ENCODE measurements at places on chromosomes 1 and 21. TPM values are rescaled to one million over a fixed set of nuclear protein-coding genes. Genes with fewer than 3 reads are reported as not detected.

- DNase-seq = no peak
Observed at GRCh38 chr21:45530423-45531113, 11.7 kb downstream of the SLC19A1 start.

DNA sequence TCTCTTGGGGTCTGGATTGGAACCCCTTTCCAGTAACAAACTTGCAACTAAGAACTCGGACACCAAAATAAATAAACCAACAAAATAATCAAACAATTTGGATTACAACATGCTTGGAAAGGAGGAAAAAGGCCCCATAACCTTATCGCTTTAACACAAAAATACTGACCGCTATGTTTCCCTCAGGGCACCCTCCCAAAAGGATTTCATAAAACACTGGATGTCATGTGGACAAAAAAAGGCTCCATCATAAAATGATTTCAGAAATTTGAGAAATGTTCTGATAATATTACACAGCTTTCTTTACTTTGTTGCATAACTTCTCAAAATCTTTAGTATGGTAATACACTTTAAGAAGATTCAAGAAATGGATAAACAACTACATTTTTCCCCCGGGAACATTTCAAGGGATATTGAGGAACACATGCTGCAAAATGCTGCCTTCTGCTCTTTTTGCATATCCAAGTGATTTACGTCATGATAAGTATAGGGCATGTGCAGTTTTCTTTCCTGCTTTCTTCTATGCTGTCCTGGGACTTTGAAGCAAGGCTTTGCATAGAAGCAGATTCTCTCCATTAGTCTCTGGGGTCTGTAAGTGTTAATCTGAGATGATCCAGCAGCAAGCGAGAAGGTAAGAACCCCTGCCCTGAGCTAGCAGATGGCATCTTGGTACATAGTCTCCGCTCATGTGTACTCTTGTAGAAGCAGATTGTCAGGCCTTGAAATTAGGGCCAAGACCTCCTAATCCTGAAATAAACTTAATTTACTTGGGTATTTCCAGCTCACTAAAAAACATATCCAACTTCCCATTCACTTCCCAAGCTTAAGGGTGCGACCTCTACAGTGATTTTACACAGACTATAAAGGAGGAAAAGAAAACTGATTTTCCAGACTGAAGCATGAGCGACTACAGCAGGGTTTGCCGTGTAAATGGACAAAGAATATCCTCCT is 85.5 kb upstream of the KIAA0040 start:
- DNase-seq = no peak

DNA sequence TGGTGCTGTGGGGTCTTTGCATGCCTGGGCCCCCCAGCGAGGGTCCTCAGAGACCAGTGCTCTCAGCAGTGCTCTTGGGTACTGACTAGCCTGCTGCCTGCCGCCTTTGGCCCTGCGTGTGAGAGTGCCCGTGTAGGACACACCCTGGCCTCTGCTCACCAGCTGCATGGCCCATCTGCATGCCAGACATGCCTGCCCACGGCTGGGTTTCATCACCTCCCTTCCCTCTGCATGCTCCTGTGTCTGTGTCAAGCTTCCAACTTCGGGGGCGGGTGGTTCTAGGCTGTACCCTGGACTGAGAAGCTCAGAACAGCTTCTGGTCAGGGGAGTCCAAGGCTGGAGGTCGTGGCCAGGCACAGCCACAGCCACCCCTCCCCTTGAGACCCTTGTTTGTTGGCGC is 56.9 kb downstream of the PTPRF start:
- DNase-seq = no peak

DNA sequence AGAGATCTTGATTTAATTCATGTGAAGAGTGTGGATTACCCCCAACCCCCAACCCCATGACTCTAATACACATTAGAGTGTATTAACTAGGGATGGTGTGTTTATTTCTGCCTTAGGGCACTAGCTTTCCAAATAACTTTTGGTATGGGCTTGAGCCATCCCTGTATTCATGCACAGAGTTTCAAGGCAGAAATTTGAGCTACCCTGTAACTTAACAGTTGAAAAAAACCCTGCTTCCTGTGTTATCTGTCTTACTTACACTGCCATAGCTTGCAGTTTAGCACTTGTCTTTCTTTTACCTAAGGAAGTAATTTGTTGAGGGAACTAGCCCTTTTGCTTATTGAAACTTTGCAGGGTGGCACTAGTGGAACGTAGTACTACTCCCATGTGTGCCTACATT is 6.3 kb downstream of the SRSF11 start:
- no peak for DNase-seq

The CYP4X1 gene
- polyA plus RNA-seq = 9.9 TPM

The RPL22 gene
- polyA plus RNA-seq = 655 TPM

- DNase-seq = no peak
Observed at GRCh38 chr1:81414488-81415015, 386.2 kb upstream of the ADGRL2 start.

DNA sequence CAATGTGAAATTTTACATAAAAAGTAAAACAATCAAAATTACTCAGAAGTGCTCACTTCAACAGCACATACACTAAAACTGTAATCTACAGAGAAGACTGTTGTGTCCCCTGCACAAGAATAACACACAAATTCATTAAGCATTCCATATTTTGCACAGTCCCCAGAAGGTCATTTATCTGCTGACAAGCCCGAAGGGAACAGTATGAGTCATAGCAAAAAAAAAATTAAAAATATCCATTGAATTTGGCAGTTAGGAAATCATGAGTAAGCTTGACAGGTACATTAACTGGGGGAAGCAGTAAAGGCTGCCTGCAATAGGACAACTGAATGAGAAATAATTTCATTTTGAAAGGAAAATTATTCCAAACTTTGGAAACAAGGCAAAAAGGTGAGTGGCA is 3.3 kb upstream of the CACYBP start:
- DNase-seq = no peak

DNA sequence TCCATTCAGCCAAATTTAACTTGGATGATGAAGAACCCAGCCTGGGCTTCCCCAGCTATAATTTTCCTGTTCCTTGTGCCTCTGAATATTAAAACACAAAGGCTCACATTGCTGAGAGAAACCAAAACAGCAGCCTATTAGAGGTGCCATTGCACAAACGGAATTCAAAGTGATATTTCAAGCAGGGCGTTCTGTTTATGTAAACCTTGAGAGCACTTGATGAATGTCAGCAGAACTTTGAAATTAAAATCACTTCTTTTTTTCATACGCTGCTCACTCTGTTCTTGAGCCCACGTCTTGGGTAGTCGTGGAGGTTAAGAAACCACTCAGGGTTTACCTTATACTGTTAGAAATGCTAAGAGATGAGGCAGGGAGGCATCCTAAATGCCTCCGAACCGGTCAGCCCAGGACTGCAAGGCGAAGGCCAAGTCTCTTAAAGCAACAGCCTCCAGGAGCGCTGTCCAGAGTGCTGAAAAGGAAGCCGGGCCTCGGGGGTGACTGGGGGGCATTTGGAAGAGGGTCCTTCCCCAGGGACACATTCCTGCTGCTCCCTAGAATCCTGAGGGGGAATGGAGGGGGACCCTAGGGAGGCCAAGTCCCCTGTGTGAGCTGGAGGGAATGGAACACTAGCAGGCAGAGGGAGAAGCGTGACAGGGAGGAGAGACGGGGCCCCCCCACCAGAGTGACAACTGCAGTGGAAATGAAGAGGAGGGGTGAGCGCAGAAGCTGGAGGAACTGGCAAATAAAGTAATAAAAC is 154.8 kb upstream of the VAMP3 start:
- no peak for DNase-seq

DNA sequence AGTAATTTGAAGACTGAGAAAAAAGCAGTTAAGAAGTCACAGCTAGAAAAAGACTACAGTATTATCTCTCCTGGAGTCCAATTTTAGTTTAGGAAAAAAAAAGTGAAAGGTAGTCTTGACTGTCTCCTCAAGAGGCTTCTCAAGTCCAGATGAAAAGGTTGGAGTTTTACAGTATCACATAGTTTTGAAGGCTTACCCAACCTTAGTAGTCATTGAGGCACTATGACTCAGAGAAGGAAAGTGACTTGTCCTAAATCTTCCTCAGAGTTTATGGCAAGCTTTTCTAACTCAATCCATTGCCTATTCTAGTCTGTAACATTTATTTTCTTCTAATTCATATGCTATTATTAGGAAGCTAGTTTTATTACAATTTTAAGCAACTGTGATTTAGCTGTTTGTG is 174.9 kb downstream of the DPYD start:
- no peak for DNase-seq

The RNF186 gene
- 0.56 TPM for polyA plus RNA-seq

GRCh38 chr1:5250336-5250735 is 595.9 kb downstream of the AJAP1 start:
- no peak for DNase-seq

DNA sequence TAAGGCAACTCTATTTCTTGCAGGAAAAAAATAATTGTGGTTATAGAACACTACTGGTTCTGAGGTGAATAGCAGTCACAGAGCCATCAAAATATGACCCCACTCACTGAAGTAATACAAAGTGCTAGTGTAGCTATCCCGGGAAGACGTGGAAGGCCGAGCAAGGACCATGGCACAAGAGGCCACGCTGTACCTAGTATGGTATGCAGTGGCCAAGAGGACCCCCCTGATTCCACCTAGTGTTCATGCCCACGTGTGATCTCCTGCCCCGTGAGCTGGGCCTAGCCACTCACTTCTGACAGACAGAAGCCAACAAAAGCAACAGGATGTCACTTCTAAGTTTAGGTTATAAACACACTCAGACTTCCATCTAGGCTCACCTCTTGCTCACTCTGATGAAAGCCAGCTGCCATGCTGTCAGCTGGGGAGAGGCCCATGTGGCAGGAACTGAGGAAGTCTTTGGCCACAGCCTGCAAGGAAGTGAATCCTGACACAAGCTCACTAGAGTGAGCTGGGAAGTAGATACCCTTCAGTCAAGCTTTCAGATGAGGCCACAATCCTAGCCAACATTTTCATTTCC is 21.7 kb upstream of the LSS start:
- no peak for DNase-seq

DNA sequence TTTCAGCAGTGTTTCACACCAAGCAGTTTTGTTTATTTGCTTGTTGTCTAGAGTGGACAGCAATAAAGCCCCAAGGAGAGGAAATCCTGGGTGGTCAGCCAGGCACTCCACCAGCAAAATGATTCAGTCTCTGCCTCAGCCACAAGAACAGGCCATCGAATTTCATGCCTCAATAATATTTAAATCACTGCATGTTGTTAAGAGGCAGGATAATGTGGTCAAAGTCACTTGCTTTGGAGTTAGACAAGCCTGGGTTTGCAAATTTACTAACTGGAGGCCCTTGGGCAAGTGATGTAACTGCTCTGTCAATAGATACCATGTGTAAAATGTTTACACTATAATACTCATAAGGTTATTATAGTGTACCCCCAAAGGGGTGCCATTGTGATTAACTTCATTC is 349.6 kb downstream of the LMO4 start:
- no peak for DNase-seq

The RHD gene
- 1.9 TPM for polyA plus RNA-seq

All from left renal cortex interstitium (tissue), 4 donors.